Prostate gland (tissue), 2 donors: ENCODE measurements at places on chromosomes 7 and 10.

DNA sequence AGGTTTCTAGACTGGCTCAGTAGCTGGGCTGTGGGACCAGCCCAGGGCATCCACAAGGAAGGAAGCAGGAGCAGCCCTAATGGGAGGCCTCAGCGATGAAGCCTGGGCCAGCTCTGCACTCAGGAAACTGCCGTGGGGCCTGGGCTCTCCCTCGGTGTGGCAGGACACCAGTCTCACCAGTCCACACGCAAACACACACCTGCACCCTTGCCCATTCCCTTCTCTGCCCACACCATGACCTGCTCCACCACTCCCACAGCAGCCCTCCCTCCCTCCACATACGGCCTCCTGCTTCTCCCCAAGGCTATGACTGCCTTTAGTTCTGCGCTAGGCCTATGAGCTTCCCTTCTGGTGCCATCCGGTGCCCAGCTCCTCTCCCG, 7.1 kb downstream of the FGF8 start:
- no peak for DNase-seq

DNA sequence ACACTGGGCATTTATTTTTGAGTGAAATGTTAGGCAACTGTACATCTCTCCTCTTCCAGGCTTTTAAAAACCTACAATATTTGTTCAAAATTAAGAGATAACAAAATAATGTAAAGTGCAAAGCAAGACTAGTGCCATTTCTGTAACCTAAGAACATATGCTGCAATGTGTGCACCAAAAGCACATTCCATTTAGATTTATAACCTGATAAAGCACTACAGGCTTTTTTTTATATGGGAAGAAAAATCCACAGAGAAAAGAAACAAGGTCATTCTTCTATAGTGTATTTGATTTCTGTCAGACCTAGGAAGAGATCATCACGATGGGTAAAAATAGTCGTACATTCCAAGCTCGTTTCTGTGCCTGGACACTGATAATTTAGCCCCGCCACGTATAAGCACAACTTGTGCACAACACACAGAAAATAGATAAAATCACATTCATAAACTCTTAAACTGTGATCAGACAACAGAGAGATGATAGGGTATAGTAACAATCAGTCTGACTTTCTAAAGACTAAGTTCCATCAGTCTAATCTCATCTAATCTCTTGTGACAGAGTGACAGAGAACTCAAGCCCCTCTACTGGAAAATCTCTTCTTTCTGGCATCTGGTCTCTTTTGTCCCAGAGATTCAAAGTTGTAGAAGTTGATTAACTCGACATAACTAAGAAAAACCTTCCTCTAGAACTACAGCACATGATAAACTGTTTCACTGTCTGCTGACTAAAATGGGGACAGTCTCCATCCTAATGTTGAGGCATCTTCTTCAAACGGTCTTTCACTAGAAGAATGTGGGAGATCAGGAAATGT, 6.7 kb downstream of the LAMB1 start:
- DNase-seq: no peak

DNA sequence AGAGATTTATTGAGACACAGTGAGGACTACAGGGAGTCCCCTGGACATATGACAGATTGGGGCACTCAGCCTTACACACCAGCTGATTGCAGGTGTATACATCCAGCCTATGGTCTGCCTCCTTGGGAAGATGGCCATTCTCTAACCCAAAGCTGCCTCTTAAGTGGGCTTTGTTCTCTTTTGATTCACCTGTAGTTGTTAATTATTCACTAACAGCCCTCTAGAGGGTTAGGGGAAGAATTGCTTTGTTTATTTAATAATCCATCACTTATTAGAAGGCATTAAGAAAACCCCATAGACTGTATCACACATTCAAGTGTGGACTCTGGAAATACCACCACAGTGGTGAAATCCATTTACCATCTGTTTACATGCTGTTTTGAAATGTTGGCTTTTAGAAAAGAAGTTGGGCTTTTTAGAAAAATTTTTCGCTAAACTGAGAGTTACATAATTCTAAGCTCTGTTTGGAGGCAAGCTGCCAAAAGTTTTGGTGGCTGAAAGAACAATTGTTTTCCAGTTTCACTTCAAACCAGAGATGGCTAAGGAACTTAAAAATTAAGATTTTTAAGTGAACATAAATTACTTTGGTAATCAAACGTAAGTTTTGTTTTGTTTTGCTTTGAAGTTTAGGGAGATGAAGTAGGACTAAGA, 379.1 kb downstream of the ADRA2A start:
- DNase-seq: no peak

DNA sequence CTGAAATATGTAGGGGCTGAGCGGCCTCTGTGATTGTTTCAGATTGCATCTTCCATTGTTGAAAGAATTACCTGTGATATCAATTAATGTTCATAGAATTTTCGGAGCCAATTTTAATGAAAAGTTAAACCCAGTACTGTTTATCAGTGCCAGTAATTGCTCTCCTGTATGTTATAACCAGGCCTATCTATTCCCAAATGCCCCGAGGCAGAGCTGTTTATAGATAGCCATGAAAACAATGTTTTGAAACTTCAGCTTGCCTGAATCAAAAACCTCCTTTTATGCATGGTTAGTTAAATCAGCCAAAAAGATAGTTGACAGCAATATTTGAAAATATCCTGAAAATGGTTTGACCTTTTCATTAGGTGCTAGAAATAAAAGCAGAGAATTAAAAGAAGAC, 50.1 kb upstream of the HDAC9 start:
- no peak for DNase-seq

GRCh38 chr7:71695186-71695585, 563.2 kb downstream of the GALNT17 start:
- no peak for DNase-seq

GRCh38 chr10:127699311-127699710, 37.7 kb upstream of the FOXI2 start:
- no peak for DNase-seq

- DNase-seq: no peak
Measured at GRCh38 chr10:109348324-109348723, 575.0 kb downstream of the XPNPEP1 start.

DNA sequence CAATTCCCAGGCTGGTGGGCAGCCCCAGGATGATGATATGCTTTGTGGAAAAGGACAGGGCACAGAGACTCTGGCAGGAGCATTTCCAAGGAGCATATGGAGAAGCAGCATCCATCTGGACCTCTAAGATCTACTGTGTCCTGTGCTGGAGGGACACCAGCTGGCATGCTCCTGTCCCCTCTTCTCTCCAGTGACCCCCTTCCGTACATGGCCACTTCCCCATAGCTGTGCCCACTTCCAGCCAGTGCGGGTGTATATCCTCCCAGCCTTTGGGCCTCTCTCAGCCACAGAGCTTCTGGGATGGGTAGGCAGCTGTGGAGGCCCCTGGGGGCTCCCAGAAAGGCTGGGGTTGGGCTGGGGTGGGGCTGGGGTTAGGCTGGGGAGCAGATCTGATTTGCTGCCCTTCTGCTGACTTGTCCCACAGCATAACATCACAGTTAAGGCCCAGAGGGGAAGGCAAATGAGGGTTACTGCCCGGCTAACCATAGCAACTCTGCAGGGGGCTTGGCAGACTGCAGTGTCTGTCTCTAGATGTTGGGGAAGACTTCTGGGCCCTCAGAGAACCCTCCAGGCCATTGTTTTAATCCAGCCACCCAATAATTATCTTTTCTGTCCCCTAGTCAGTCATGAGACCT, 6.3 kb downstream of the NPFFR1 start:
- no peak for DNase-seq

- no peak for DNase-seq
Measured at GRCh38 chr10:132237871-132238270, 51.1 kb downstream of the DPYSL4 start.

DNA sequence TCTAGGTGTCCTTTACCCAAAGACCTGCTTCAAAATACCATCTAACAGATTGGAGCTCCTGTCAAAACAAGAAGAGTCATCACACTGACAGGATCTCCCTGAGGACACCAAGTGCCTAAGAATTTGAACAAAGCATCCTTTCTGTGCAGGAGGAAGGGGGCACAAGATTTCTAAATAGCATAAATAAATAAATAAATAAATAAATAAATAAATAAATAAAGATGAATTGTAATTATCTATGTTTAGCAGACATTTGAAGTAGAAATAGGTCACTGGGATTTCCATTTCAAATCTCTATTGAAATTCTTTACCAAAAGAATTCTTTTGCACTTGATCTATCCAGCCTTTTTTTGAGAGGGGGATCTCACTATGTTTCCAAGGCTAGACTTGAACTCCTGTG, 65.3 kb downstream of the NPSR1 start:
- no peak for DNase-seq

GRCh38 chr10:29056729-29057128, 232.1 kb upstream of the LYZL1 start:
- DNase-seq: no peak

DNA sequence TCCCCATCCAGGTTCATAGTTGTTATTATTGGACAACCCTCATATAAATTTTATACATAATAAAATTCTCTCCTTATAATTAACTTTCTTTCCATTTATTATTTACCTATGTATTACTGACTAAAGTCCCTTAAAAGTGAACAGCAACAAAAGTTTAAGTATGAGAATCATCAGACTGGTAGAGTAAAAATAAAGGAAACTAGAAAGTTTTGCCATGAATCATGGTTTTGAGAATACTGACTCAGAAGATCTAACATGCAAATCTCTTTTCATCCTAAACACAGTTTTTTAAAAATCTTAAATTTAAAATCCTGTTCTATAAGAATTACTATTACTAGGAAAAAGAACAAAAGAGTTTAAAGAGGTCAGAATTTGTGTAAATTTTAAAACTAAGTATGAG, 32.1 kb downstream of the HERC4 start:
- DNase-seq: no peak

GRCh38 chr7:46850563-46851330, 731.2 kb downstream of the TNS3 start:
- DNase-seq: no peak

DNA sequence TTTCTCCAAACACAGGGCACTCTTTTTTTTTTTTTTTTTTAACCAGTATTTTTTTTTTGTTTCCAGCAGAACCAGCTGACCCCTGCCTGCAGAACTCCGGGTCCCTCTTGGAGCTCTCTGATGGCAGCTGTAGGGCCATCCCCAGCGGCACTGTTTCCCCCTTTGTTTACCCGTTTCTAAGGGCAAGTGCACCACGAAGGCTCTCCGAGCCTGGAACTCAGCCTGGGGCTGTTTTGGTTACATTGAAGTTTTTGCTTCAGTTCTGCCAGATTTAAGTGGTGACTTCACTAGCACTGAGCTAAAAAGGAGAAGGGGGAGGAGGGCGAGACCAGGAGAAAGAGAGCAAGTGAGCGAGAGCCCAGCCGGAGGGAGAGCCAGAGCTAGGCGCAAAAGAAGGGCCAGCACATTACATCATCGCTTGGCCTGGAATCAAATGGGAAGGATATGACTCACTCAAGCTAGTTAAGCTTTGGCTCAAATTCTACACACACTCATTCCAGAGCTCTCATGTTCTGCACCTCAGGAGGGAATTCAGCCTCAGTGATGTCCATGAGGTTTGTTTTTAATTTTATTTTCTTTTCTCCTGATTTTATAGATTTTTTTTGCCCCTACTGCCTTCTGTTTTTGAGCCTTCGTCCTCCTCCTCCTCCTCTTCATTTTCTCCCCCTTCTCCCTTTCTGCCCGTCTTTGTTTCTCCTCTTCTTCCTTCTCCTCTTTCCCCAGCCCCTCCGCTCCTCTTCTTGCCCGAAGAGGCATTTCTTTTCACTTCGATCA, 272.3 kb downstream of the TRIL start:
- DNase-seq: peak; percentile 93

DNA sequence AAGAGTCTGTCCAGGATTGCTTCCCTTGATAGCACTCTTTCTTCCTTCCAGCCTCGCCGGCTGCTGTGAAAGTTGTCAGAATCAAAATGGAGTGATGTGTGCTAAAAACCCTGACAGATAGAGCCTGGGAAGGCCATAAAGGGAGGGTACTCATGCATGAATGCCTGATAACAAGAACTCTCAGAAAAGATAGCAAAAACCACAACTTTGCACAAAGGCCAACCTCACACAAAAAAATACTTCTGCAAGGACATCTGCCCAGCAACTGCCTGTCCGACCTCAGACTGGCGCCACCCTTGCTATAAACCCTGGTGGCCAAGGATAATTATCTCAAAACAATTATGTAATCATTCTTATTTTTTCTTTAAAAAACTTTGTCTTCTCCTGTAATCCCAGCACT, 133.2 kb upstream of the SVIL start:
- no peak for DNase-seq

- no peak for DNase-seq
Measured at GRCh38 chr7:124532166-124532565, 233.4 kb downstream of the GPR37 start.

GRCh38 chr7:79211724-79212123, 241.7 kb downstream of the MAGI2 start:
- no peak for DNase-seq

- DNase-seq: peak; percentile 9
Measured at GRCh38 chr7:19982841-19983835, 209.7 kb upstream of the TMEM196 start.

- DNase-seq: no peak
Measured at GRCh38 chr7:3461923-3462322, 160.9 kb downstream of the SDK1 start.

GRCh38 chr10:11908991-11909390, 85.8 kb downstream of the PROSER2 start:
- no peak for DNase-seq

DNA sequence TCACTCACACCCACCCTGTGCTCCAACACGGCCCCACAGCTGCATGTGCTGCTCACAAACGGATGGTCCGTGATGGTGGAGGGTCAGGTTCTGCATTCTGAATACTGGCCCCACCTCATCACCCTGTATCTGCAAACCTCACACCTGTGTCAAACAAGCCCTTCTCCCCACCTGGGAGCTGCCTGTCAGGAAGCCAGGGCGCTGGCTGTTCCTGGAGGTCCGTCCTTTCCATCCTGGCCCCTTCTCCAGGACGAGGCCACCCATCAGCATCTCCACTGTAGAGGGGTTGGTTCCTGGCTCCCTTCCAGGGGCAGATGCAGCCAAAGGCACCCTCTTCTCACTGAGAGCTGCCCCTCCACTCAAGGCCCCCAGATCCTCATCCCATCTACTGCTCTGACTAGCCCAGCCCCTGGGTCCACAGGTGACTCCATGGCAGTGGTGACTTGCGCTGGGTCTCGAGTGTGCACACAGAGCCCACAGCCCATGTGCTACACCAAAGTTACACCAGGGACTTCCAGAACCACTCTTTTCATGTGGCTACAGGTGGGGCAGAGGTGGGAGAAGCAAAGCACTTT, 229.4 kb downstream of the TNS3 start:
- DNase-seq: no peak

DNA sequence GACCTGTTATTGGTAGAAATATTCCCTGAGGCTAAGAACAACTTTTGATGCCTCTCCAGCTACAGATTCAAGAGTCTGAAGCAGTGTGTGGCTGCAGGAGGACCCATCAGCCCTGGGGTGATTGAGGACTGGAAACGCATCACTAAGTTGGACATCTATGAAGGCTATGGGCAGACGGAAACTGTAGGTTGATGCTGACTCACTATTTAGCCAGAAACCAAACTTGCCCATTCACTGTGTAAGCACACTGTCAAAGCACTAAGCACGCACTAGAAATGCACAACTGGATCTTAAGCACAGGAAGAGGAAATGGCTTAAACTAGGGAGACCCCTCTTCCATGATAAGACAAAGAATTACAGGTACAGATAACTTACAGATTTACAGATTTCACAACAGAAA, 20.8 kb downstream of the ACSM6 start:
- no peak for DNase-seq

GRCh38 chr7:2892549-2892948, 48.4 kb upstream of the GNA12 start:
- DNase-seq: no peak
